Neuronal stem cell (in vitro differentiated cells): ENCODE measurements at places on chromosomes 16 and 17.

GRCh38 chr17:48597778-48598631, 4.4 kb upstream of the HOXB5 start:
- H3K4me1 ChIP-seq: no peaks in the 10 kb centered on the region
- DNase-seq: no peak
- H3K27me3 ChIP-seq: peaks cover 100% of the 10 kb centered on the region
- H3K4me3 ChIP-seq: no peak overlapping the region
- H3K27ac ChIP-seq: no peak overlapping the region

- H3K36me3 ChIP-seq: no peaks in the 10 kb centered on the region
- peaks cover 11% of the 10 kb centered on the region for H3K4me1 ChIP-seq
- H3K27ac ChIP-seq: no peak overlapping the region
- H3K27me3 ChIP-seq: no peaks in the 10 kb centered on the region
- no peak overlapping the region for H3K4me3 ChIP-seq
- DNase-seq: no peak
Observed at GRCh38 chr16:2121853-2122252, 13.8 kb downstream of the PKD1 start.

DNA sequence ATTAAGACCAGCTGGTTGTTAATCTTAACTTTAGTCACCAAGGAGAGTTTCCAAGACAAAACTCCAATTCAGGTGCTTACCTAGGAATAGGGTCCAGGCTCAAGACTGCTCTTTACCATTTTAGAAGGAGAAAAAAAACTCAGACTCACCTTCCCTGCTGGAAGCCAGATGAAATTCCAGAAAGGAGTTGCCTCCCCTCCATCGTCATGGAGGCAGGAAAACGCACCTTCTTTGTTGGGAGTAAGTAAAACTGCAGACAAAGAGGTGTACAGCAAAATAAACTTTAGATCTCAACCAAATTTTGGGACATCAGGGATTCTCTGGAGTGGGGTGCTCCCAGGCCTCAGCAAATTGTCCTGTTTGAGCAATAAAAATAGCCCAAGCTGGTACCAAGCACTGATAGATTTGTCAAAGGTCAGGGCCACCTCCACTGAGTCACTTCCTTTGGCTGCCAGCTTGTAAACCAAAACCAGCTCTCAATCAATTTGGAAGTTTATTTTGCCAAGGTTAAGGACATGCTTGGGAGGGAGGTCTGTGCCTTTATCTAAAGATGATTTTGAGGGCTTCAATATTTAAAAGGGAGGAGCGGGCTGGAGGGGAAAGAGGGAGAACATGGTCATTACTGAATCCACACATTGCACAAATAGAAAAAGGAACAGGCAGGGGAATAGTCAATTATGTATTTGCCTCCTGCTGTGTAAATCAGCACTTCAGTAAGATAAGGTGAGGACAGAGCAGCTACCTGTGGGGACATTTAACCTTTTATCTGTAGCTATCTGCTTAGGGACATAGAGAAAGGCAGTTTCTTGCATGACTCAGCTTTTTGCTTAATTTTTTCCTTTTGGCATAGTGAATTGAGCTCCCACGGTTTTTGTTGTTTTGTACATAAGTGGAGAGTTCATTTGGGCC, 1.5 kb upstream of the ALDH3A2 start:
- no peak overlapping the region for H3K4me3 ChIP-seq
- DNase-seq: no peak
- H3K27me3 ChIP-seq: no peaks in the 10 kb centered on the region
- peak overlapping the region; percentile 90 for H3K27ac ChIP-seq

DNA sequence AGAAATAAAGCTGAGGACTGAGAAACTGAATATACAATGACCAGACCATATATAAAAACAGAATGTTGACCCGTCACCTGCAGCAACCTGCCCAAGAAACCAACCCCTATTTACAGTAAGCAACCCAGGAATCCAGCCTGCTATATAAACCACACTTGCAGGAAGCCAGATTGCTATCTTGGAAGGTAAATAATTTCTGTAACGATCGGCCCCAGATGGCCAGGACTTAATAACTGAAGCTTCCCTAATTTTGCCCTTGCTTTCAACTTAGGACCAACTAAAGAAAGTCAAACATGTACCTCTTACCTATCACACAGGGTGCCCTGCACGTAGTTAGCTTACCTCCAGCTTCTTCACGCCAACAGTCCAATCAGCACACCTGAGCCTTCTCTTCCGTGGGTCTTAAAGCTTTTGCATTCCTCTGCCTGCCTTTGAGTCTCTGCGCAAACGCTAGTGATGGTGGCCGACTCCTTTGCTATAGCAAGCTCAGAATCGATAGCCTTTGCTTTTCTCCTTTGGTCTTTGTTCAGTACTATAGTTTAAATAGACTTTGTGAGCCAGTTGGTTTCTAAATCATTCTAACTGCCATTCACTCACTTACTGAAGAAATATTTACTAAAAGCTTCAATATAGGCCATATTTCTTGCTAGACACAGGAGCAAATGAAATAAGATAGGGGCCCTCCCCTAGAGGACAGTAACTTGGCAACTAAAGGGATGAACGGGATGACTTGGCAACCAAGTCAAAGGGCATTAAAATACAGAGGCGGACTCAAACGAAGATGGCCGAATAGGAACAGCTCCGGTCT, 31.3 kb downstream of the MPHOSPH6 start:
- no peak for DNase-seq
- H3K27me3 ChIP-seq: no peaks in the 10 kb centered on the region
- no peak overlapping the region for H3K4me3 ChIP-seq
- H3K36me3 ChIP-seq: peaks cover 2% of the 10 kb centered on the region
- H3K4me1 ChIP-seq: peaks cover 2% of the 10 kb centered on the region

DNA sequence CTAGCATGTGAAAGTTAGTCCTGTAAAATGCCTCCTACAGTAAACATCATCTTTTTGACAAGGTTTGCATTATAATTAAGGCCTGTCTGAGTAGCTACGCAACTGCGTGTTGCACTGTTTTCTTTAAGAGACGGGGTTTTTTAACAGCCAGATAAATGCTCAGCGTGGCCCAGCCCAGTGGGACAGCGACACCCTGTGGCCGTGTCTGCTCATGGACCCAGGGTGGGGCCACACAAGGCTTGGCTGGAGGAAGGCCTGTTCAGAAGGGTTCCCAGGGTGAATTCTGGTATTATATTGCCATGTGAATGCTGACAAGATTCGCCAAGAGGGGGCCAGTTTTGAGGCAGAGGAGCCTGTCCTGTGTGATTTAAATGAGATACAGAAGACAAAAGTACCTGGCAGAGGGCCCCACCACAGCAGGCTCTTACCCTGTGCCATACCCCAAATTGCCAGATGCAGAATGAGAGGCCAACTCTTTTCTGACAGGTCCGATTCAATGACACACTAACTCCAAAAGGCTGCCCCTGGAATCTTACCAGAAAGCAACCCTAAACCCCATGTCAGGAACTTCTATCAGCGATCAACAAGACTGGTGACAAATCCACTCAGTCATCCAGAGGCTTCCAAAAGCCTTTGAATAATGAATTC, 65.9 kb upstream of the IRX6 start:
- H3K4me1 ChIP-seq: no peaks in the 10 kb centered on the region
- peak; percentile 49 for DNase-seq
- no peaks in the 10 kb centered on the region for H3K36me3 ChIP-seq
- H3K27me3 ChIP-seq: no peaks in the 10 kb centered on the region
- H3K4me3 ChIP-seq: no peak overlapping the region

GRCh38 chr17:67328026-67328425, 38.4 kb downstream of the PSMD12 start:
- H3K27ac ChIP-seq: no peak overlapping the region
- H3K4me3 ChIP-seq: no peak overlapping the region
- no peaks in the 10 kb centered on the region for H3K36me3 ChIP-seq
- DNase-seq: no peak

- no peak overlapping the region for H3K4me3 ChIP-seq
- peaks cover 7% of the 10 kb centered on the region for H3K4me1 ChIP-seq
- DNase-seq: no peak
- peaks cover 4% of the 10 kb centered on the region for H3K36me3 ChIP-seq
Observed at GRCh38 chr17:4836221-4836620, 3.1 kb downstream of the MINK1 start.

- no peaks in the 10 kb centered on the region for H3K4me1 ChIP-seq
- H3K27me3 ChIP-seq: no peaks in the 10 kb centered on the region
- peaks cover 36% of the 10 kb centered on the region for H3K36me3 ChIP-seq
- no peak overlapping the region for H3K27ac ChIP-seq
- no peak overlapping the region for H3K4me3 ChIP-seq
Observed at GRCh38 chr17:61723914-61724313, 132.9 kb upstream of the NACA2 start.

- H3K27me3 ChIP-seq: no peaks in the 10 kb centered on the region
- no peak overlapping the region for H3K4me3 ChIP-seq
- no peak overlapping the region for H3K27ac ChIP-seq
- H3K36me3 ChIP-seq: peaks cover 28% of the 10 kb centered on the region
- peaks cover 3% of the 10 kb centered on the region for H3K4me1 ChIP-seq
- no peak for DNase-seq
Observed at GRCh38 chr16:53809088-53809932, 105.4 kb downstream of the FTO start.

DNA sequence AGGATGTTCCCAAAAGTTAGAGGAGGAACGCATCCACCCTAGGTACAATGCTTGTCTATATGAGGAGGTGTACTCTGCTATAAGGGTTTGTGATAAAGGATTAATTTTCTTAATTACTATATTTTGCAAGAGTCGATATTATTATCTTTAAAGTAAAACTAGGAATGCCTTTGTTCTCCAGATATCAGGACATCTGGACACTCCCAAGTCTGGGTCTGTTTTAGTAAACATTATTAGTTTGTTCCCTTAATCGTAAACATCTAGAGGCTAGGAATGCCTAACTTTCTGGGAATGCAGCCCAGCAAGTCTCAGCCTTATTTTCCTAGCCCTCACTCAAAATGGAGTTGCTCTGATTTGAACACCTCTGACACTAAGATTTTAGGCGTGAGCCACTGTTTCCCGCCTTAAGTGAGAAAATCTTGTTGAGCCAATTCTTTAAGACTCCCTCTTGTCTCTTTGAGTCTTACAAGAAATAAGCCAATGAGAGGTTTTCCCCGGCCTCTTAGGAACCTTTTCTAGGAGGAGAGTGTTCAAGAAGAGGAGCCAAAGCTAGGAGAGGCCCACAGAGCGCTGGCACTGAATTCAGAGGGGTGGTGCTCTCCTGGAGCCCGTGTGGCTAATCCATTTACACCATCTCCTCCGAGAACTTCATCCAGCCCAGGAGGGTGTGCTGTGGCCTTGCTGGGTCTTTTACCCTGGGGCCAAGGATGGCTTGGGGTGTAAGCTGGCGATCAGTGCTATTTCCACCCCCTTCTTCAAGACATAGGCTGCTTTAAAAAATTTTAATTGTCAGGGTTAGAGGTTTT, 40.9 kb downstream of the SMARCE1 start:
- no peak for DNase-seq
- H3K27ac ChIP-seq: no peak overlapping the region
- H3K4me3 ChIP-seq: no peak overlapping the region
- H3K27me3 ChIP-seq: no peaks in the 10 kb centered on the region

DNA sequence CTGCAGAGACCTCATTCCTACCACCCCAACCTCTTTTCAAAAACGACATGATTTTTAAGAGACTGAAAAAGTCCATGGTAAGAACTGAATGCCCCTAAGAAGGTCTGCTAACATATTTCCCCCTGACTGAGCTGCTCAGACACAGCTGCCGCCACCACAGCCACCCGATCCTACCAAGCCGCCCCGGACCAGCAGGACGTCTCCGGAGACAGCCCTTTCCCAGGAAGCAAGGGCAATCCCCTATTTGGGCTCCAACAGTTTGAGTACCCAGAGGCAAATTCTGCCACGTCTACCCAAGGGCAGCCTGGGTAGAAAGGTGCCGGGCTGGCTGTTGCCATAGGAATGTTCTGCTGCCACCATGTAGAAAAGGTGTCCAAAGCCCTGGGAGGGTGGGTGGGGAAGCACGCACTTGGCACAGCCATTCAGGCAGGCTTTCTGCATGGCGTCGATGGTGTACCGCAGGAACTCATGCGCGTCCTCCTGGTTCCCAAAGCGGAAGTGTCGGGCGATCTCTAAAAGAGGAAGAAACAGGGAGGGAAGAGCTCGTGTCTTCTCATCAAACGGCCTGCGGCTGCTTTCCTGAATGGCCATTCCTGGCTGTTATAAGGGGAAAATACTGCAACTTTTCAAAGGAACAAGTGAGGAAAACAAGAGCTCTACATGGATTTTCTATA, 13.6 kb downstream of the USP36 start:
- no peaks in the 10 kb centered on the region for H3K27me3 ChIP-seq
- no peak overlapping the region for H3K27ac ChIP-seq
- DNase-seq: no peak

DNA sequence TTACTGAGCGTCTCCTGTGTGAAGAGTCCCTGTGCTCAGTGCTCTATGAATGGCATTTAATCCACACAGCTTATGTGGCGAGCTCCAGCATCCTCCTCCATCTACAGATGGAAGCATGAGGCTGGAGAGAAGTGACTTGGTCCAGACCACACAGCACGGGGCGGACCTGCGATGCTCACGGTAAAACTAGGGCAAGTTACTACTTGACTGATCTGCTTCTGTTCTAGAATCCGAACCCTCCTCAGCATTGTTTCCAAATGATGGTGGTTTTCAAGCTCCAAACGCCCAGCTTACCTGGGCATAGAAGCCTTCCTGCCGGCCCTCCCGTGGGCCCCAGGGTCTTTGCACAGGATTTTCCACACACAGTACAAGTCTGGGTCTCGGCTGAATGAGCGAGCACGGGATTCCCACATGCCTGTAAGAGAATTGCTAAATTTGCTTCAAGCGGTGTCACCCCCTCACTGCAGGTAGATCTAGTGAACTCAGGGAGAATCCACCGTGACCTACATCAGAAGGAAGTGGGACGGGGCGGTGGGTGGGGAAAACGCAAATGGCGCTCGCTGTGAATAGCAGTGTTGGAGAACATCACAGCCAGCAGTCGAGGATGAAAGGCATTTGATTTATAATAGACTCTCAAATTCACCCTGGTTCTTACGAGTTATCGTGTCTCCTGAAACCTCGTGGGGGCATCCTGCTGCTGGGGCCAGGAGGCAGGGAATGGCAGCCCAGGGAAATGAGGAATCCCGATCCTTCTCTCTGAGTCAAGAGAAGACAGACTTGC, 101.1 kb downstream of the CMIP start:
- H3K27me3 ChIP-seq: no peaks in the 10 kb centered on the region
- no peak overlapping the region for H3K27ac ChIP-seq
- DNase-seq: no peak
- H3K4me3 ChIP-seq: no peak overlapping the region
- H3K4me1 ChIP-seq: peaks cover 14% of the 10 kb centered on the region
- H3K36me3 ChIP-seq: peaks cover 1% of the 10 kb centered on the region

- no peaks in the 10 kb centered on the region for H3K27me3 ChIP-seq
- H3K4me3 ChIP-seq: no peak overlapping the region
- no peaks in the 10 kb centered on the region for H3K4me1 ChIP-seq
- no peak overlapping the region for H3K27ac ChIP-seq
- no peak for DNase-seq
Observed at GRCh38 chr17:22507823-22508222, 815.5 kb downstream of the KCNJ18 start.
